ENCODE measurements at places on chromosomes 3 and 15.
A peak's percentile ranks its signal among the peaks of the same experiment; 100 is the strongest.

DNA sequence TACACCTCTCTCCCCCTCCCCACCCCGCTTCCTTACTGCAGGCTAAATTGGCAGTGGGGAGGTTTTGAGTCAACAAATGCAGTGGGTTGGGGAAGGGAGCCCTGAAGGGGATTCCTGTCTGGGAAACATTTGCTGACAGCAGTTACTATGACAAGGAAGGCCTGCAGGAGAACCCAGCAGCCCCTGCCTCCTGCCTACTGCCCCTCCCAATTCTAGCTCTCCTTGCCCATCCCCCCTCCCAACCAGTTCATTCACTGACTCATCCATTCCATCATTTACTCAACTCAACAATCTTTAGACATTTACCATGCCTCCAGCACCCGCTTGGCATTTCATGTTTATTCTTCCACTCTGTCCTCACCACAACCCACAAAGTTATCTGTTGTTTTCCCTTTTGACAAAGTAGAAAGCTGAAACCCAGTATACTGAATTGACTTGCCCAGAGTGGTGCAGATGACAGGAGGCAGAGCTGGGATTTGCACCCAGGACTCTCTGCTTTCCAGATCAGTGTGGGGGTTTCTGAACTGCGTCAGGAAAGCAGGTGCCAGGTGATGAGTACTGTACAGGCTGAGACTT is 75.0 kb downstream of the MAGEF1 start:
- no peak for DNase-seq

GRCh38 chr3:190505381-190506003 is 8.4 kb upstream of the IL1RAP start:
- no peak for DNase-seq

- DNase-seq, result no peak
Observed at GRCh38 chr3:186216900-186217819, 108.3 kb upstream of the ETV5 start.

GRCh38 chr15:63860155-63860554 is 26.4 kb upstream of the HERC1 start:
- peak; percentile 69 for DNase-seq

DNA sequence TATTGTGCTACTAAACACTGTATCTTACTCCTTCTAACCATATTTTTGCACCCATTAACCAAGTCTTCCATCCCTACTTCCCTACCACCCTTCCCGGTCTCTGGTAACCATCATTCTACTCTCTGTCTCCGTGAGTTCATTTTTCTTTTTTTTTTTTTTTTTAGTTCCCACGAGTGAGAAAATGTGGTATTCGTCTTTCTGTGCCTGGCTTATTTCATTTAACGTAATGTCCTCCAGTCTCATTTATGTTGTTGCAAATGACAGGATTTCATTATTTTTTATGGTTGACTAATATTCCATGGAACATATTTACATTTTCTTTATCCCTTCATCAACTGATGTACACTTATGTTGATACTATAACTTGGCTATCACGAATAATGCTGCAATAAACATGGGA is 31.7 kb downstream of the TJP1 start:
- DNase-seq, result no peak

DNA sequence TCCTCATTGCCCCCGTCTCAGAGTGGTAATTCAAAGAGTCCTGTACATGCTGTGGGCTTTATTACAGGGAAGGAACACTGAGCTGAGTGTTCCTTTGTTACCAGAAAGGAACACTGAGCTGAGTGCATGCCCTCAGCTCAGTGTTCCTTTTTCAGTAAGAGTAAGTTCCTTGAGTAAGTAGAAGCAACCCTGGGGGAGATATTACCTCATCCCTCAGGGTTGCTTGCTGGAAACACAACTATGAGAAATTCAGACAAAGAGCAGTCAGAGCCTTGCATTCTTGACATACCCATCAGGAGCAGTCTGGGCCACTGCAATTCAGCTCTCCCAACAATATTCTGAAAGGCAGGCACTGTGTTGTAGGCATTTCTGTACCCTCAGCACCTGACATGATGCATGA is 17.0 kb downstream of the CHRM5 start:
- DNase-seq, result no peak

DNA sequence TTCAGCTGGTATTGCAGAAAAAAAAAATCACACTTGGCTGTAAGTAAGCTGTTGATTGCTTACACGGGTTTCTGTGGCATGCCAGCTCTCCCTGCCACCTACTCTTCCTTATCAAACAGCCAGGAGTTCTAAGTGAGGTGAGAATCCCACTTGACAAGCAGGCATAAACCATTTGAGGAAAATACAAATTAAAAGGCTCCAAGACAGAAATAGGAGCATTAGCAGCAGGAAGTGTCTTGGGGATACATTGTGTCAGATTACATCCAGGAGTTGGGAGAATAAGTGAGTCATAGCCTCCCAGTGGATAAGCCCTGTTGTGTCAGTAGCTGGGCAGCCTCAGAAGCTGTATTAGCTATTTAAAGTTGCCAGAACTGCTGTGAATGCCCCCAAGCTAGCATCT is 256.0 kb downstream of the CNTN4 start:
- no peak for DNase-seq

DNA sequence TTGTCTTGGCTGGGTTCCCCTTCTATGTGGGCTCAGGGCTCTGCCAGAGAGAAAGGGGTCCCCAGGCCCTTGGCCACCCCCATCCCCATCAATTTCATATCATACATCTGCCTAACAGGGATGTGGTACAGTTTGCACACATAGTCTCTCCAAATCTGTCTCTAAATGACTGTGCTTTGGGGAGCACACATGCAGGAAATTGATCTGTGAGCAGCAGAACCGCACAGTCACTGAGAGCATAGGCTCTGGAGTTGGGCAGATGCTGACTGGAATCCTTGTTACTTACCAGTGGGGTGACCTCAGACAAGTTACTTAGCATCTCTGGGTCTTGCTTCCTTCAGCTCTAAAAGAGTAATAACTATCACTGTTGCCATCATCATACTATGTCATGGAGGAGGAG is 273.9 kb downstream of the ABHD5 start:
- DNase-seq, result no peak

DNA sequence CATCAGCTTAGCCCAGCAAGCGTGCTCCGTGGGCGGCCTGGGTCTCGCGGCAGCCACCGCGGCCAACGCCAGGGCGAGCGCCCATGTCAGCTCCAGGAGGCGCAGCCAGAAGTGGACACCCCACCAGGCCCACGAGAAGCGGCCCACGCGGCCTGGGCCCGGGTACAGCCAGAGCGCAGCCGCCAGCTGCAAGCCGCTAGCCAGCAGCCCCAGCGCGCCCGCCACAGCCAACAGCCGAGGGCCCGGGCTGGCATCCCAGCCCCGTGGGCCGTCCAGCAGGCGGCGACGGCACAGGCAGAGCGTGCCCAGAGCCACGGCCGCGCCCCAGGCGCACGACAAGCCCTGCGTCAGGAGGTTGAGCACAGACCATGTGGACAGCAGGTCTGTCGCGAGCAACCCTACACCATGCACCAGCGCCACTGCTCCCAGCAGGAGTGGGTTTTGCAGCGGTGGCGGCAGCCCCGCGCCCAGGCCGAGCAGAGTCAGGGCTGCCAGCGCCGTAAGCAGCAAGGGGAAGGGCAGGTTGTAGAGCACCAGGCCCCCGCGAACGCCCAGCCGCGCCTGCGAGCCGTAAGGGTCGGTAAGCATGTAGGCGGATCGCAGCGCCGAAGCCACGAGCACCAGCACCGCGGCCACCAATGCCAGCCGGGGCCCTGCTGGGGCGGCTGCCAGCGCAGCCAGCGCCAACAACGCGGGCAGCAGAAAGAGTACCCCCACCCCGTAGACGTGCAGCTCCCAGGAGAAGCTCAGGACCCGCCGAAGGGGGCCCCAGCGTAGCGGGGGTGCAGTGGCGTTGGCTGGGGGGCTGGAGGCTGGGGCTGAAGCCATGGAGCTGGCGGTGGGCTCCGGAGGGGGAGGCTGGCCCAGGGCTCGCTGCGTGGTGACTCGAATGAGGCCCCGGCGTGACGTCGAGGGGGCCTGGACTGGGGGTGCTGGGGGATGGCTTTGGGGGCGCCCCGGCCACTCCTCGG is 4.9 kb downstream of the PRRT3 start:
- DNase-seq, result no peak

DNA sequence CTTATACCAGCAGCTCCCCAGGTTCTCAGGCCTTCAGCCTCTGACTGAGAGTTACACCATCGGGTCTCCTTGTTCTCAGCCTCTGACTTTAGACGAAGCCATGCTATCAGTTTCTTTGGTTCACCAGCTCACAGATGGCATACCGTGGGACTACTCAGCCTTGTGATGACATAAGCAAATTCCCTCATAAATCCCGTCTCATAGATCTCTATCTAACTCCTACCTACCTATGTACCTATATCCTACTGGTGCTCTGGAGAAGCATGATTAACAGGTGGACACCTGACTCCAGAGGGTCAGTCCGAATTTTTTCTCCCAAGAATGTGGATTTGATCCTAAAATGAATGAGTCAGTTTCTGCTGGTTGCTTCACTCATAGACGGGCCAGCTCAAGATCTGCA is 59.1 kb upstream of the CDV3 start:
- no peak for DNase-seq

- no peak for DNase-seq
Observed at GRCh38 chr15:65071381-65071811, 3.6 kb upstream of the RASL12 start.

- DNase-seq, result no peak
Observed at GRCh38 chr3:71759401-71759800, 5.7 kb downstream of the GPR27 start.

DNA sequence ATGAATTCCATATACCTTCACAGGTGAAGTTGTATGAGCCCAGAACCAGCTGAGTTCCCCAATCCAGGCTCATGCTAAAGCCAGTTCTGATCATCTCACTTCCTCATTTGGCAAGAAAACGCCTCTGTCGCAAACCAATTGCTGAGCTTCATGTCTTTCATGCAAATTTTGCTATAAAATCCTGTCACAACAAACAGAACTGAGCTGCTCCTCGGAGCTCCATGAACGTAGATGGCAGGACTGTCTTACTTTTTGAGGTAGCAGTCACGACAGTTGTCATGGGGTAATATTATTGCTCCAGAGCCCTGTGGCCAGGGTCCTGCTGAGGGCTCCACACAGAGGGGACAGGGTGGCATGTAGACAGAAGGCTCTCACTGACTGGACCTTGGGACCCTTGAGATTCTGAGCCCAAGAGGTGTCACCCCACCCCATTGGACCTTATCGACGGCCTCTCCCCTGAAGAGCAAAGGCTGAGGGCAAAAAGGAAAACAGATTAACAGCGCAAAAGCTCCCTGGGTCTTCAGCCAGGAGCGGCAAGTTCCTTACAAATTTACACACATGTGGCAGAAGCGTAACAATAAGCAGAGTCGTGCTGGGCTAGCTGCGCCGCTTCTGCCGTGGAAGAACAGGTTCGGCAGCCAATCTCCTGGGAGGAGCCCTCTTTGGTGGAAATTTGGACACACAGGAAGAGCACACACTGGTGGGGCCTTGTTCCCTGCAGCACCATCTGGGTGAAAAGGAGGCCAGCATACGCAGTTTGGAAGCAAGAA is 249.2 kb downstream of the OPA1 start:
- no peak for DNase-seq

- no peak for DNase-seq
Observed at GRCh38 chr3:4906107-4906621, 73.1 kb upstream of the BHLHE40 start.

DNA sequence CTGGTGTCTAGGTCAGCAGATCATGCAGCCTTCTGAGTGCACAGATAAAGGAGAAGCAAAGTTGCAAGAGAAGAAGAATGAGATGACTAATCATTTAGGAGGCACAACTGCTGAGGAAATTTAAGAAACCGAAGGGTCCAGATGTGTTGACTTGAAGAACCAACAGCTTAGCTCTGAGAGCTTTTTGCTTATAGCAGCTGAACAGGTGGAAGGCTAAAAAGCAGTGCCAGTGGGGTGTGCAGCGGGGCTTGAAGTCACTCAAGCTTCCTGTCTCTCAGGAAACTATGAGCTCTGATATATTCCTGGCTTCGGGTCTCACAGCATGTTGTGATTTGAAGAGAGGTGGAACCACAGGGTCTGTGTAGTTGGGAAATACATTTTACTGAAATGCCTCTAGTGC is 305.7 kb downstream of the RYR3 start:
- DNase-seq, result no peak

DNA sequence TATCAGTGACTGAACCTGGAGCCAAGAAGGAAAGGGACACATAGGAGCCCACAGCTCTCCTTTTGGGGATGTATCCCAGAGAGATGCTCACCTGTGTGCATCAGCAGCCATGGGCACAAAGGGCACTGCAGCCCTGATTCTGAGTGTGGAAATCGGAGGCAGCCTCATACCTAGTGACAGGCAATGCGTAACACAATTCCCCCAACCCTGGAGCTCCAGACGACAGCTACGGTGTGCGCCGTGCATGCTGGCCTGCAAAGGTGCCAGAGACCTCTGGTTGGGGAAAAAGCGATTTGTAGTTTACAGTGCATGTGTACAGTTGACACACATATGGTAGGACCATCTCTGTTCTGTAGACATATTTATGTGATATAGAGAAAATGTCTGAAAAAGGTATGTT is 59.0 kb upstream of the PLXNA1 start:
- DNase-seq, result no peak

DNA sequence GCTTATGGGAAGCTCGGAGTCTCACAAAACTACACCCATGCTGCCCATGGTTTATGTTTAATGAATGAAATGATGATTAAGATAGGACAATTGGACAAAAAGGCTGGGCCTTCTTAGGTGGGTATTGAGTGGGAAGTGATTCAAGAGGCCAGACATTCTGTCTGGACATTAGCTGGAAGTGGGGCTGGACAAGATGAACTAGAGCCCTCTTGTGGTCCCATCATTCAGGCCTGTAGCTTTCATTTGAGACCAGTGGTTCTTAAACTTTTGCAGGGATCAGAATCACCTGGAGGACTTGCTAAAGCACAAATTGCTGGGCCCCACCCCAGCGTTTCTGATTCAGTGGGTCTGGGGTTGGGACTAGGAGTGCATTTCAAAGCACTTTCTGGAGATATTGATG is 290.4 kb upstream of the CTDSPL start:
- no peak for DNase-seq

- no peak for DNase-seq
Observed at GRCh38 chr15:100759698-100760356, 119.8 kb upstream of the ALDH1A3 start.

Measured in hematopoietic multipotent progenitor cell treated with erythropoietin and hydrocortisone succinate and interleukin-3 and kit ligand, for 17 days (in vitro differentiated cells).